Thyroid gland (tissue), 4 donors: ENCODE measurements at places on chromosomes 4 and X. TPM values are rescaled to one million over a fixed set of nuclear protein-coding genes. Genes with fewer than 3 reads are reported as not detected.

Gene MAGEA2
- total RNA-seq, result not detected

Gene RAPGEF2
- 60.2 TPM for total RNA-seq

Gene ALB
- not detected for total RNA-seq

Gene RNF128
- 64.2 TPM for total RNA-seq

Gene TMPRSS11E
- 0.24 TPM for total RNA-seq

Gene TMPRSS11B
- not detected for total RNA-seq

Gene FRG2
- total RNA-seq, result not detected

Gene CENPU
- total RNA-seq, result 1.9 TPM

Gene LEF1
- 4.9 TPM for total RNA-seq

Gene COX7B2
- total RNA-seq, result not detected

Gene CTAG1B
- not detected for total RNA-seq

Gene TCEAL6
- not detected for total RNA-seq

Gene AFP
- total RNA-seq, result not detected

Gene HPGD
- total RNA-seq, result 1.9 TPM

DNA sequence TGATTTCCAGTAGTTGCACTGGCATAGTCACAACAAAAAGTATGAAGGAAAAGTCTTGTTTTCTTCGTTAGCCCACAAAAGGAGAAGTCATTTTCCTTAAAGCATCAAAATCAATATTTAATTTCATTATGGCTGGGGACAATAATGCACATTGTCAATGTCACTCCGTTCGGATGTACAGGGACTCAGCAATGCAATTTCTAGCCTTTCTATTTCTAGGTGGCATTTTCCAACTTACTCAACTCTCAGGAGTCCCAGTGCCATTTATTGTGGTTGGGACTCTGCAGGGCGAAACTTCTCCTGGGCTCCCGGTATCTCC, 99.6 kb downstream of the CEP135 start:
- no peak for DNase-seq

GRCh38 chrX:519741-520140, 110.8 kb upstream of the SHOX start:
- DNase-seq, result no peak

DNA sequence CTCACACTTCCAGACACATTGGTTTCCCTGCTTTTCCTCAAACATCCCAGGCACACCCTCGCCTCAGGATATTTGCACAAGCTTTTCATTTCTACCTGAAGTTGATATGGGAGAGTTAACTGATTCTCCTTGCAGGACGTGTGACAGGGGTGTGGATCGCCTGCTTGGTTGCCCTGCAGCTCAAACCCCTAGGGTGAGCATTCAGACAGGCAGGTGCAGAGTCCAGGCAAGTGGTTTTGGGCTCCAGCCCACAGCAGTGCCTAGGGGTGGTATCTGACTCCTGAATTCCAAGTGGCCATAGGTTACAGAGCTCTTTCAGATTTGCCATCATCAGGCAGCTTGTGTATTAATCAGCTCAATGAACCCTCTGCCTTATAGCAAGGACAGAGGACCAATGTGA, 1104.2 kb upstream of the IGFBP7 start:
- DNase-seq, result no peak

DNA sequence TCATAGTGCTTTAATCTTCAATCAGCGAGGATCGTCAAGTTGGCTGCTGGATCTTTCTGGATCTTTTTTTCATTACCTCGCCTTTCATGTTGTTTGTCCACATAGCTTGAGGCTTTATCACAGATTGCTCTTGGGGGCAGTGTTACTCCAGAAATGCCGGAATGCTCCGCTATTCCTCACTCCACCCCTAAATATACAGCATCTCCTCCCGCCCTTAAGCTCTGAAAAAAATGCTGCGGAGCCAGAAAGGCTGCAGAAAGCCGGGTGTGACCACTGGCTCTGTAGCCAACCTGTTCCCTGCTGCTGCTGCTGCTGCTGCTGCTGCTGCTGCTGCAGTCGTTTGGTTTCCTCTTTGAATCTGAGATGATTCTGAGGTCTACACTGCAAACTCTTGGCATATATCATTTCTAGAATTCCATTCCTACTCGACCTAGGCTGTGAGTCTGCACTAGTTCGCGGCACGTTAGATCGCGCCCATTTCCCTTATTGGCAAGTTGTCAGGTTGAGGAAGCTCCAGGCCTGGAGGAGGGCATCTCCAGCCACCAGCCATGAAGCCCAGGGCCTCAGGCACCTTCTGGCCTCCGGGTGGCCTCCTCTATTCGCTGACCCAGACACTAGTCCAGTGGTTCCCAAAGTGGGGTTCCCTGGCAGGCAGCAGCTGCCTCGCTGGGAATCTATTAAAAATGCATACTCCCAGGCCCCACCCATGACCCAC, 34.2 kb downstream of the WDR13 start:
- DNase-seq, result peak; percentile 85

- no peak for DNase-seq
These were observed 316.9 kb upstream of the AMOT start for GRCh38 chrX:113157496-113157895.

- DNase-seq, result no peak
These were observed 827.9 kb downstream of the PCDH7 start for GRCh38 chr4:31548021-31548420.

DNA sequence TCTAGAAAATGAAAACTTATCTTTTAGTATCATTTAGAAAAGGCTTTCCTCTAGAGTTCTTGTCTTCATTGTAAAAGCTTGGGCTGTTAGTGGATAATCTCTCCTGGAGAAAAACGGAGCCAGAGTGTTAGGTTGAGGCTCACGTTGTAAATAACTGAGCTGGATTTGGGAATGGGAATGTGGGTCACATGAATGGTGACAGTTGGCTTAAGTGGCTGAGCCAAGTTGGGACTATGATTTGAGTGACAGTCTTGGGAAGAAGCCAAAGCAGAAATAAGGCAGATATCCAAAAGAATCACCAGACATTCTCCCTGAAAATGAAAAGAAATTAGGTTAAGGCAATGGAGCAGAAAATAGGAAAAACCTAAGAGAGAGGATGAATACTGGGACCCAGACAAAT, 33.6 kb upstream of the PDGFC start:
- DNase-seq, result no peak

DNA sequence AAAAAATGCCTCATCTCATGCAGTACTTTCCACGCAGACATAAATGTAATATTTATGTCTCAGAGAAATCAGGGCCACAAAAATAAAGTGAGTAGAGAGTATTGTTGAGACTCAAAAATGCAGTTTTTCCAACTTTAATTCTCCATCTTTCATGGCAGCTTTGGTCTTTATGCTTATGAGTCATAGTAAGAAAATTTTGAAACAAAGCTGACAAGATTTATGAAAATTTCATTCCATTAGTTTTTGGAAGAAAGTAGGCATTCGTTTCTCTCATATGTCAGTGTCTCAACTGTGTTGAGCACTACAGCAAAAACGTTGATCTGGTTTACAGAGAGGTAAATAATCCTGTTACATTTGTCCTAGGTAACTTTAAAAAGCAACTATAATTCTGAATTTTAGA, 656.8 kb downstream of the IQCM start:
- DNase-seq, result no peak

GRCh38 chrX:133847340-133847994, 137.9 kb downstream of the GPC3 start:
- no peak for DNase-seq

DNA sequence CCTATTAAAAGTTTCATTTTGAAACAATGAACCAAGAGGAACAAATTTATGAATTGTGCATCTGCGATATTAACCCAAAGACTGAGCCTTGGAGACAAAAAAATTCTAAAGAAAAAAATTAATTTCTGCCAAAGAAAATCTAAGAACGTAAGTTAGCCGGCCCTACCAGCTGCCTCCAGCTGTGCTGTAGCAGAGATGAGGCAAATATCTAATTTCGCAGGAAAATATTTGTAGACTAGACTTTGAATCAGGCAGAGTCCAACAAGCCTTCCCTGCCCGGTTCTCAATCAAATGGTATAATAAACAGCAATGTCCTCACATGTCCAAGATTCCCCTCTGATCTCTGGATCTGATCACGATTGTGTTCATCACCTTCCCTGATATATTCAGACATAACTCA, 21.2 kb upstream of the SMIM20 start:
- DNase-seq, result no peak

- DNase-seq, result no peak
These were observed 9.8 kb upstream of the ACOT9 start for GRCh38 chrX:23752740-23753415.

- no peak for DNase-seq
These were observed 62.9 kb downstream of the FGF13 start for GRCh38 chrX:138648568-138648967.

DNA sequence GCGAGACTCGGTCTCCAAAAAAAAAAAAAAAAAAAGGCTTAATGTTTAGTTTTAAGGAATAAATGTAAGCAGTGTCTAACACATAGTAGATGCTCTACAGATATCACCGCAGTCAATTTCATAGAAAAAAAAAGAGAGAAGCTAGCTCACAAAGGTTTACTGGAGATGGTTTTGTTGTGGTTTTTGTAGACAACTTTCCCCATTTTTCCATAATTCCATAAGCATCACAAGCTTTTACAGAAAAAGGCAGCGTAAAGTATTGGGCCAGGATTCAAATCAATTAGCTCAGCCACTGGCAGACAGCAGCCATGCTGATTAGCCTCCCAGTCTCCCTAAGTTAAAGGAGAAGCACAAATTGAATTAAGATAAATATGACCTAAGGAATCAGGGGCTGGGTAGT, 1.5 kb downstream of the GRSF1 start:
- no peak for DNase-seq

DNA sequence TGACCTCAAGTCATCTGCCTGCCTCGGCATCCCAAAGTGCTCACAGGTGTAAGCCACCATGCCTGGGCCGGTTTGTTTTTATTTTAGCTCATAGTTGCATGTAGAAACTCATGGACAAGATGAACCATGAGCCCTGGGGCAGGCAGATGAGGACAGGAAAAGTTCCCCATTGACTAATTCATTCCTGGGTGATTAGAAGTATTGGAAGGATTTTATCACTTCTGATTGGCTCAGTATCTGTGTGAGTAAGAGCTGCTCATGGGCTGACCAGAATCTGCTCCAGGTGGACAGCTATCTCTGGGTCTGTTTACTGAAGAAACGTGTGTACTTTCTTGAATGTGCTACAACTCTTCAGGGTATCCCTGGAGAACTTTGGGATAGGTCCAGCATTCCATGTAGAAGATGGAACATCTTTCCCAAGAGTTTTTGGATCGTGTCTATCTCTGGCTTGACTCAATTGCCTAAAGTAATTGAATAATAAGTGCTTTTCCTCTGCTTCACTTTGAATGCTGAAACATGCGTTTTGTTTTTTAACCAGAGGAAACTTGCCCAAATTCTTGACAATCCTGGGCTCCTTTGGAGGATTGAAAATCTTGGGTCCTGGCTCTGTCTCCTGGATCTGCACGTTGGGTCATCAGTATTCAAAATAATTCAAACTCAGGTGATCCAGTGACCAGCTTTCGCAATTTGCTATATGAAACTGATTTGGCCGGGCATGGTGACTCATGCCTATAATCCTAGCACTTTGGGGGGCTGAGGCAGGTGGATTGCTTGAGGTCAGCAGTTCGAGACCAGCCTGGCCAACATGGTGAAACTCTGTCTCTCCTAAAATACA, 88.6 kb upstream of the DHRSX start:
- no peak for DNase-seq

GRCh38 chr4:175667122-175667521, 144.9 kb downstream of the GPM6A start:
- no peak for DNase-seq

DNA sequence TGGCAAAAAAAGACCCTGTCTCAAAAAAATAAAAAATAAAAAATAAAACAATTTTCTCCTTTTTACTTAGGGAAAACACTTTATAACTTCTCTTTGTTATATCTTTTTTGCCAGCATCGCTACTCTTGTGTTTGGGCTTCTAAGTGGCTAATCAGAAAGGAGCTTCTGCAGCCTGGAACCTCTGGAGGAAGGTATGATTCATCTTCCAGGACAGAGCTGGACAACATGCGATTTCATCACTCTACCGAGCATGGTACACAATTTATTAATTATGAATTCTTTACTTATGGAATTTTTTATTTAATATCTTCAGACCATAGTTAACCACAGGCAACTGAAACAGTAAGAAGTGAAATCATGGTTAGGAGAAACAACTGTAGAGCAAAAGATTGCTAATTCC, 1254.3 kb upstream of the AGA start:
- DNase-seq, result no peak

DNA sequence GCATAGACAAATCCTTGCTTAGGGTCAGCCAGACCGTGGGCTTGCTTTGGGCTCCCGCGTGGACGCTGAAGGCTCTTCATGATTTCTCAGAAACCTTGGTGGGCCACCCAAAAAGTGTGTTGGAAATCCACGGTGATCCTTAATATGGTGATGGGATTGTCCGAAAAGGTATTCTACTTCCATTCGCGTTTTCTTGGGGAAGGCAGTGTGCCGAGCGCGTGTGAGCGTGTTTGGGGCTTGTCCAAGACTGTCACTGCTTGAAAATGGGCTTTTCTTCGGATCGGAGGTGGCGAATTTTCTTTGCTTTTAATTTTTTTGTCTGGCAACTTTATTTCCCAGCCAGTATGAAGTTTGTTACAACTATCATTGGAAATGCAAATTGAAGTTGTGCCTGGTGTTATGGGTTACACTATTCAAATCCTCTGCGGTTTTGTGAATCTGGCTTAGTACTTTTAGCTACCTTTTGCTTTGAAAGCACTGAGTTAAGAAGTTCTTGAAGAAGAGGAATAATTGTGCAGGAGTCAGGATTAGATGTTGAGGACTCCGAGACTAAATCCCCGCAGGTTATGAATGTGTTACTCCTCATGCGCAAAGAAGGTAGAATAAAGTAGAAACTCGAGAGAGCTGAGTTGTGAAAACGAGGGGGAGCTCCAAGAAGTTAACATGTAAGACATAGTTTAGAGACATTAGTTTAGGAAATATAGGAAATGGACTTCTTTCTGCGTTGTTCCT, 3.2 kb downstream of the SPRY1 start:
- no peak for DNase-seq

DNA sequence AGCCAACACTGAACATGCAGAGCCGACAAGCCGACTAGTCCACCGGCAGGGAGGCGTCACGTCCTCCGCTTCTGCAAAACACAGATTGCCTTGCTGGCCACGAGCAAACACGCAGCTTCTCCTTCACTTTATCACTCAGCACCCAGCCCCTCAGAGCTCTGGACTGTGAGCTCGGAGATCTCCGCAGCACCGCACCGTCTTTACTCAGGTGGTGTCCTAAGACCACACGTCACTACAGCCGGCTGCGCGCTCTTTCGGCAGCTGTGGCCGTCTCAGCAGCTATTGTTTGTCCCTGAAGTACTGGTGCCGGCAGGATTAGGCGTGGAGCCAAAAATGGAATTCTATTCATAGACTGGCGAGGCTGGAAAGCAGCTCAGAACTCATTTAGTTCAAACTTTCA, 72.0 kb downstream of the FAT1 start:
- peak; percentile 20 for DNase-seq

GRCh38 chr4:2910409-2910808, 52.8 kb downstream of the NOP14 start:
- DNase-seq, result no peak

GRCh38 chr4:2977211-2978088, 14.1 kb downstream of the GRK4 start:
- peak; percentile 77 for DNase-seq

GRCh38 chr4:133137571-133137970, 11.5 kb upstream of the PCDH10 start:
- no peak for DNase-seq
